ENCODE measurements at places on chromosomes 5 and 9.

DNA sequence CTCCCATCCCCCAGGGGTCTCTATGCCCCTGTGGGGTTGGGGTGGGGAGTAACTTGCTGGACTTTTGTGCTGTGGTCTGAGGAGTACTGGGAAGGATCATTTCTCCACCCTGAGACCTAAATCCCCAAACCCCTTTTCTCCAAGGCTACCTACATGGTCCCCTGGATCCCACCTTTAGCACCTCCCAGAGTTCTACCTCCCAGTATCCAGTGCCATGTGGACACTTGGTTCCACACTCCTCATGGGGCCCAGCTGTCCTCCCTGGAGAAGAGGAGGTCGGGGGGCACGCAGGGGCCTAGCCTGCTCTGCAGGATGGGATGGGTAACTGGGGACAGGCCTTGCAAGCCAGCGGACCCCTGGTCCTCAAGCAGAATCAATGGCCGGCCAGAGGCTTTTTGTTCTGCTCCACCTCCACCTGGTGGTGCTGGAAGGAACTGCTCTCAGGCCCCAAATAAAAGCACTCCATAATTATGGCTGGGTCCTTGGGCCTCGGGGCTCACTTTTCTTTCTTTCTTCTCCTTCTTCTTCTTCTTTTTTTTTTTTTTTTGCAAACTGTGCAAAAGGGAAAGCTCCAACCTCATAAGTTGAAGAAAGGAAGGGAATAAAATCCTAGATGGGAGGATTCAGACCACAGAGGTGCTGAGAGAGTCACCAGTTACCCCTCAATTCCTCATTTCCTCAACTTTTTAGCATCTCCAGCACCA is 68.4 kb downstream of the PSD2 start:
- peak; percentile 12 for DNase-seq

GRCh38 chr5:172235827-172236736 is 42.1 kb downstream of the EFCAB9 start:
- no peak for DNase-seq

DNA sequence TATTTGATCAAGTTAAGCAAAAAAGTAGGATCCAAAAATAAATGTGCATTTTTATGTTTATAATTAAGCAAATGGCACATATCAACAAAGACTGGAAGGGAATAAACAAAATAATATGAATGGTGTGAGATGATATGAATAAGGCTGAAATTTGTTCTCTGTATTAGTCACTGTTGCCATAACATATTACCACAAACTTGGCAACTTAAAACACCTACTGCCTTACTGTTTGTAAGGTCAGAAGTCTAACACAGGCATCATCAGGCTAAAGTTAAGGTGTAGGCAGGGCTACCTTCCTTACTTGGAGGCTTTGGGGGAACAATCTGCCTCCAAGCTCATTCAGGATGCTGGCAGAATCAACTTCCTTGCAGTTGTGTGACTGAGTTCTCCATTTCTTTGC is 19.3 kb downstream of the PGGT1B start:
- DNase-seq = no peak

DNA sequence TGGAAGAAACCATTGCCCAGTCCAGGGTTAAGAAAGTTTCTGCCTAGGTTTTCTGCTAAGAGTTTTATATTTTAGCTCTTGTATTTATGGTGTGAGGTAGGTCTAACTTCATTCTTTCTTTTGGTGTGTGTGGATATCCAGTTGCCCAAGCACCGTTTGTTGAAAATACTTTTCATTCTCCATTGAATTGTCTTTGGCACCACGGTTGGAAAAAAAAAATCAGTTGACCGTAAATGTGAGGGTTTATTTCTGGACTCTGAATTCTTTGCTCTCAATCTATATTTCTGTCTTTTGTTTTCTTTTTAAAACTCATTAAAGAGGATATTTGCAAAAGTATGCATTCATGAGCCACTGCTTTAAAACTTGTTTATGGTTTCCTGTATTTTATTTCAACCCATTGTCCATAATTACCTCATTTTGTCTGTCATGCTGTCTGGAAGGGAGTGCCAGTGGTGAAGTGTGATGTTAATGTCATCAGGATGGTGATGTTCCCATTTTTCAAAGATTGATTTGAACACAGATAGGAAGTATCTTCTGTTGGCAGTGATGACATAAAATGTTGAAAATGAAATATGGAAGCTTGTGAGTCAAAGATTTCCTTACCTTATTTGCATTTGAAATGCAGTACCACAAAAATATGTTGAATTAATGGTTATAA is 33.9 kb downstream of the HABP4 start:
- DNase-seq = no peak

- DNase-seq = no peak
These were observed 47.0 kb downstream of the UBE2QL1 start for GRCh38 chr5:6495433-6496206.

DNA sequence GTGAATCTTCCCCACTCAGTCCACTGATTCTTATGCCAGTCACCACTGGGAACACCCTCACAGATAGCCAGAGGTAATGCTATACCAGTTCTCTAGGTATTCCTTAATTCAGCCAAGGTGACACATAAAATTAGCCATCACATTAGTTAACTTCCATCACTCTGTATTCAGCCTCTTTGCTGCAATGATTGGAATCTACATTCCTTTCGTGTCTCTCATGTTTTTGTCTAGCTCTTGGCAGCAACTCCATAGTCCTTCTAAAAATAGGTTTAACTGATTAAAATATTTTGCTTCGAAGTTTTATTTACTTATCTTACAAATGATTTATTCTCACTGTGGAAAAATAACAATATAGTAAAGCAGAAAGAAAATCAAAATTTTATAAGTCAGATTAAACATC is 19.6 kb upstream of the RNF20 start:
- DNase-seq = no peak

GRCh38 chr9:85685081-85685480 is 56.7 kb downstream of the AGTPBP1 start:
- no peak for DNase-seq

DNA sequence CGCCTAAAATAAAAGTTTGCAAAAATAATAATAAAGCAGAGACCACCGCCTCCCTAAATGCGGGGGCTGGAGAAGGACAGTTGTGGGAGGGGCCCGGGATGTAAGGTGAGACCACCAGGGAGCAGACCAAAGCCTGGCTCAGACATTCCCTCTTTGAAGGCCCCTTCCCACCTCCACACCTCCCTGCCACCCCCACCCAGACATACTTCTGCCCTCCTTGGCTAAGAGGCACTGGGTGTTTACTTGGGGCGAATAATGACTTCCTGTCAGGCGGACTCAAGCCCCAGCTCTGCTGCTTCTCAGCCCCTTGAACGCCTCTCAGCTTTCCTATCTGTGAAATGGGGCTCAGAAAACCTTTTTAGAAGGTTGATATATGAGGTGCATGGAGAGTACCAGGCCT is 58.8 kb upstream of the GGTA1 start:
- no peak for DNase-seq

DNA sequence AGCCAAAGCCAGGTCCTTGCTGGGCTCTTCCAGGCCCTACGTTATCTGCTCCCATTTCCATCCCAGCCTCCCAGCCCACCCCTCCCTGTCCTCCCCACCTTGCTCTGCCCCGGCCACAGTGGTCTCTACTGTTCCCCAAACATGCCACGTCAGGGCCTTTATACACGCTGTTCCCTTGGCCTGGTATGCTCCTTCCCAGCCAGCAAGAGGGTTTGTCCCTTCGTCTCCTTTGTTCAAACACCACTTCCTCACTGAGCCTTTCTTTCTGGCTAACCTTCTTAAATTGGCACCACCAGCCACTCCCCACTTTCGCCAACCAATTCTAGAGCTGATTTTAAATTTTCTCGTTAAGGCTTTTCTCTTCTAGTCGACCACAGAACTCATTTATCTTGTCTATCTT is 9.8 kb downstream of the SH2D3C start:
- DNase-seq = no peak

DNA sequence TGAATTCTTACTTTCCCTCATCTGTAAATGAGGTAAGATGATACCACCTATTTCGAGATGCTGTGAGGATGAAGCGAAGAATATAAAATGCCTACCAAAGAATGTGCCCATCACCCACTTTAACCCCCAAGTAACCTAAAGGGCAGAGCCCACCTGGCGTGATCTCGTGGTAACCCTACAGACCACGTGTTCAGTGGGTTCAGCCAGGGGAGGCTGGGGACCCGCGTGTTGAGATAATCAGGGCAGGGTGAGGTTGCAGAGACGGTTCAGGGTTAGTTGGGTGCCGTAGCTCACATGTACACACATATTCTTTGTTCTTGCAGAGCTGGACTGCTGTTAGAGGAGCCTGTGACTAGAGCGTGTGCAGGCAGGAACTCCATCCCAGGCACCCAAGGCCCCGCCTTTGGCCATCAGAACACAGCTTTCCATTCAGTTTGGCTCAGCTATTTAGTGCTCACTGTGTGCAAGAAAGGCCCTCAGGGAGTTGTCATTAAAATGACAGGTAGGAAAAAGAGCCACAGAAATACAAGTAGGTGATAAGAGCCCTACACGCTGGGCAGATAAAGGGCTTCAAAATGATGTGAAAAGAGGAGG is 56.5 kb upstream of the HAND1 start:
- no peak for DNase-seq

GRCh38 chr9:135969064-135969683 is 8.0 kb upstream of the UBAC1 start:
- no peak for DNase-seq

GRCh38 chr5:143207563-143208364 is 195.7 kb downstream of the NR3C1 start:
- DNase-seq = no peak

- no peak for DNase-seq
These were observed 3.5 kb downstream of the RUFY1 start for GRCh38 chr5:179553875-179554274.

DNA sequence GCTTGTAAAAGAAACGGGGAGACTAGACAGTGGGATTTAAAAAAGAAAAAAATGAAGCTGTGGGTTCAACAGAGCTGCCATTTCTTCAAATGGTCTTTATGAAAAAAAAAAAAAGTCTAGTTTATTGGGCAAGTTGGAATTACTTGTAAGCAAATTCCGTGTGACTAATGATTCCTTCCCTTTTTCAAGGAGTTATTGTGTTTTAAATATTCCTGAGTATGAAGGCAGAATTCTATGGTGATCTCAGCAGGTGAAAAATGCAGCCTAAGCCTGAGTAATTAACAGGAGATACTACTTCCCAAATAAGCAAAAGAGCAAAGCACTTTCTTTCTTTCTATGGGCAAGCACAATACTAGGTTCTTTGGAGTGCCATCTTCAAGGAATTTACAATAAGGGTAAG is 481.9 kb downstream of the ZNF608 start:
- DNase-seq = no peak

GRCh38 chr5:180464603-180464970 is 29.6 kb upstream of the CNOT6 start:
- no peak for DNase-seq

DNA sequence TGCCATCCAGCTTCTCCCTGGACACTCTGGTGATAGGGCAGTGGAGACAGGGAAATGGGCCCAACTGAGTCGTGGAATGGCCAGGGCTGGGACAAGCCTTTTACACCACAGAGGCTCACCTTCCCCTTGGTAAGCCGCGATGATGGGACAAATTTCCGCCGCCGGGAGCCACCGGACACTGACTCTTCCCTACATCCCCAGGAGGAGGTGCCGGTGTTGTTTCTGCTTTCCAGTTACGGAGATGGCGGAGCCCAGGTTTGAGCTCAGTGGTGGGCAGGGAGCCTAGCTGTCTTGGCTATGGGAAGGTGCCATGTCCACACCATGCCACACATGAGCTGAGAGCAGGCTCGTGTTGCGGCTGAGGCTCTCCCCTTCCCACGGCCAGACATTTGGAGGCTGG is 19.9 kb upstream of the WNK2 start:
- DNase-seq = no peak

DNA sequence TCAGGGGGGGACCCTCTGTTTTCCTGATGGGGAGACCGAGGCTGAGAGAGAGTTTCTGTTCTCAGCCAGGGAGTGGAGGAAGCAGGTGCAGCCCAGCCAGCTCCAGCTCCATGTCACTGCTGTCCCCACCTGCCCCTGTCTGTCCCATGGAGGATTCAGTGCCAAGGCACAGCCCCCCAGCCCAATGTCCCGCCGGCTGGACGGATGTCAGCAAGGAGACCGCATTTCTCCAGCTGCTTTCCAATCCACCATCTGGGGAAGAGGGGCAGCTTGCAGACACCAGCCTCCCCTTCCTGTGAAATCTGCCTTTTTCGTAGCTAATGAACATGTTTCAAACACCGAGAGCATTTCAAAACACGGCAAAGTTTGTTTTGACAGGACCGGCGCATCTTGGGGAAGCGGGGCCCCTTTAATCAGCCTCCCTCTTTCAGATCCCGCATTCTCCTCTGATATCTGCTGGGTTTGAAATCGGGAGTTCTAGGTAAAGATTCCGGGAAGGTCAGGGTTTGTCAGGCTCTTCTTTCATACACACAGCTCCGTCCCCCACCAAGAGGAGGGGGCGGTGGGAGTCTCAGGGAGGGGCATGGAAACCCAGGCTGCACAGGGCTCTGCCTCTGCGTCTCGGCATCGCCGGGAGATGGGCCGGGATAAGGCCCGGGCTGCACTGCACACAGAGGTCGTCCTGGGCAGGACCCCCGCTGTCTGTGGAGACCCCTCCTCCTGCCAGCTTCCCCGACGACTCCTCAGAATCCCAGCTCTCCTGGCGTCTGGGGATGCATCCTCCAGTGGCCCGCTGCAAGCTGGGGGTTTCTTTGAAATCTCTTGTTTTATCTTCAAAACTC is 74.8 kb downstream of the NEK6 start:
- DNase-seq = no peak

DNA sequence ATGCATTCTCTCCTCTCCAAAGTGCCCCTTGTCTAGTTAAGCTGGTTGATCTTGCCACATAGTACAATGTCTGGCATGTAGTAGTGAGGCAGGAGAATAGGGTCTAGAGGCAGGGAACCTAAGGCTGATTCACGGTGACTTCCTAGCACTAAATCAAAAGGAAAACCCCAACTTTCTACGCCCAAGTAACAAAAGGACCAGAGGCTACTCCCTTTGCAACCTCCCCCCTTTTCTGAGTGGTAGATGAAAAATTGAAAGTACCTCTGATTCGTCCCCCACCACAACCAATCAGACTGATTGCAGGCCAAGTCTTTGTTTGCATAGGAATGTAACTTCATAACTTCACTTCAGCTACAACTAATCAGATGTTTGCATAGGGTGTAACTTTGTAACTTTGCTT is 278.8 kb downstream of the PSAT1 start:
- DNase-seq = no peak

DNA sequence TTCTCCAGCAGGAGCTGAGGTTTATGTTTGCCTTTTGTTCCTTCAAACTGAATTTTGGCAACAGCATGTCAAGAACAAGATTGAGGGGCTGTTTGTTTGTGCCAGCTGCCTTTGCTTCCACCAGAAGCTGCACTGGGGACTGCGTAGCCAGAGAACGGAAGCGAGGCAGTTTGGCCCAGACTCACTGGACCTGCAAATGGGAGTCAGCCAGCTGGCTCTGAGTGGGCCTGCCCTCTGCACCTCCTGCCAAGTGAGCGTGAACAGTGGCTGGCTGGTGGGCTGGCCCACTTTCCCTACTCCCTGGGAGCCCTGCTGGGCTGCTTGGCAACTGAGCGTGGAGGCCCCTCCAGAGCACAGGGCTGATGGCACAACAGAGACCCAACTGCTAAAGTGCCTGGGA is 111.6 kb downstream of the GALNT10 start:
- DNase-seq = no peak

DNA sequence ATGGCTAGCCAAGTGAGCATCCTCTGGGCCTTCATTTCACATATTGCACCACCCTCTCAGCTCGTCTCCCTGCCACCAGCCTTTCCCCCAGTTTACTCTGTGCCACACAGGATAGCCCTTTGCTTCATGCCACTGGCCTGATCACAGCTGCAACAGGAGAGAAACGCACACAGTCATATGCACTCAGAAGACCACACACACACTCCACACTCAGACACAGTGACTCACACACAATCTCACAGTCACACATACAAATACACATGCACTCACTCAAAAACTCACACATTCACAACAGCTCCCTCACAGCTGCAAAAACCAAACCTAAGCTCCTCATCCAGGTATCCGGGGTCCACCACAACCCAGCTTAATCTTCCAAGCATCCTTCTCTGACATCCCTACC is 38.7 kb downstream of the TTC39B start:
- DNase-seq = no peak

Data from activated CD8-positive, alpha-beta memory T cell treated with anti-CD3 and anti-CD28 coated beads for 48 hours (primary cell).